ENCODE measurements at places on chromosomes 3 and 15. TPM values are rescaled to one million over a fixed set of nuclear protein-coding genes. Genes with fewer than 3 reads are reported as not detected.
A peak's percentile ranks its signal among the peaks of the same experiment; 100 is the strongest.

Gene CXCR6
- total RNA-seq = 2.6 TPM

DNA sequence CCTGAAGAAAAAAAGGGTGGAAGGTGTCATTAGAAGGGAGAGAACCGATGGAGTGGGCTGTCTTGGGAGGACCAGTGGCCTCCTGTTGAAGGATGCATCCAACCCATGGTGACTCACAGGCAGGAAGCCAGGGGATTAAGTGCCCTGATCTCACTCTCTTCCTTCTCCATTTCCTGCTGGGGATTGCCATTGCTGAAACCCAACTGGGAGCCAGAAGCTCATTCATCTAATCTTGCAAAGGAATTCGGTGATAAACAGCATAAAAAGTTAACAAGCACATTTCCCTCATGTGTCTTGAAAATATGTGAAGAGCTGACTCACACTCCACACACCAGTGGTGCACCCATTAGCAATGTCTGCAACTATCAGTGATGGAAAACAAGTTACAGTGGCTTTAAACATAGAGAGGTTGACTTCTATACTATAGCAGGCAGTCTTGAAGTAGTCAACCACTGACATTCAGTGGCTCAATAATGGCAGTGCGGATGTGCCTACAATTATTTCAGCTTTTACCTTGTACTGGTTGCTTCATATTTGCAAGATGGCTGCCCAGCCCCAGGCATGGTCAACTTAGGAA lies 12.8 kb upstream of the CSRNP1 start:
- peak; percentile 79 for DNase-seq

- DNase-seq = no peak
Observed at GRCh38 chr3:101478980-101479379, 34.0 kb downstream of the SENP7 start.

DNA sequence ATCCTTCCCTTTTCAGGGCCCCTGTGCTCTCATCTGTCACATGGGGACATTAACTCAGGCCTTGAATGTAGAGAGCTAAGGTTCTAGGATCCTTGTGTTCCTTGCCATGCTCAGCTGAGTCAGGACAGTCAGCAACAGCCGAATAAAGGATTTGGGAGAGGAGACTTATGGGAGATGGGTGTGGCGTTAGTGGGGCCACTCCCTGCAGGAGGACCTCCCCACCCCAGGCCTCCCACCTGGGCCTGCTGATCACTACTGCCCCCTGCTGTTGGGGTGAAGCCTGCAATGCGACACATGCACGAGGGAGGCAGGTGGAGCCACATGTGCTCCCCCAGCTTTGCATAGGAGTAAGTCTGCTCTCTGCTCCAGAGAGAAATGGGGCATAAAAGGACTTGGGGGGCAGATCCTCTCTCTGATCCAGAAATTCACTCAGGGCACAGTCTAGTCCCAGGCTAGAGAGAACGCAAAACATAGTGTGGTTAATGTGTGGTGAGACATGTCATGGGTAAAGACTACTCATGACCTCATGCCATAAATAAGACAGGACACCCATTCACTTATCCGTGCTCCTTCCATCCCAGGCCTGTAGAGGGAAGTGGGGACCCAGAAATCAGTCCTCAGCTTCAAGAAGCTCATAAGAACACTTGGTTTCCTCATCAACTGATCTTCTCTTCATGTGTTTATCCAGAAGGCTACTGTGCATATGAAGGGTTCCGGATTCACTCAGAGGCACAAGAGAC lies 19.4 kb downstream of the RBP1 start:
- DNase-seq = no peak

Gene PROS1
- 41.1 TPM for total RNA-seq

- no peak for DNase-seq
Observed at GRCh38 chr3:118504906-118505305, 529.7 kb downstream of the IGSF11 start.

- DNase-seq = no peak
Observed at GRCh38 chr15:32705446-32705845, 12.4 kb upstream of the GREM1 start.

- DNase-seq = no peak
Observed at GRCh38 chr3:78086150-78086549, 1046.3 kb downstream of the ROBO2 start.

GRCh38 chr15:68417897-68418296 lies 14.1 kb downstream of the ITGA11 start:
- DNase-seq = no peak

DNA sequence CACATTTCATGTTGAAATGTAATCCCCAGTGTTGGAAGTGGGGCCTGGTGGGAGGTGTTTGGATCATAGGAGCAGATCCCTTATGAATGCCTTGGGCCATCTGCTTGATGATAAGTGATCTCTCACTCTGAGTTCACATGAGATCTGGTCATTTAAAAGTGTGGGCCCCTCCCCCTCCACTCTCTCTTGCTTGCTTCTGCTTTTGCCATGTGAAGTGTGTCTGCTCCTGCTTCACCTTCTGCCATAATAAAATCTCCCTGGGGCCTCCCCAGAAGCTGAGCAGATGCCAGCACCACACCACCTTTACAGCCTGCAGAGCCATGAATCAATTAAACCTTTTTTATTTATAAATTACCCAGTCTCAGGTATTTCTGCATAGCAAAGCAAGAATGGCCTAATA lies 14.2 kb upstream of the CD200R1L start:
- DNase-seq = no peak

Gene SERINC4
- 0.18 TPM for total RNA-seq

Gene FBXL22
- 14.9 TPM for total RNA-seq

GRCh38 chr3:37625690-37626360 lies 235.9 kb upstream of the CTDSPL start:
- DNase-seq = no peak

- no peak for DNase-seq
Observed at GRCh38 chr3:43997788-43998369, 243.8 kb upstream of the TOPAZ1 start.

GRCh38 chr3:136251511-136251910 lies 1.4 kb downstream of the PCCB start:
- no peak for DNase-seq

Gene DCBLD2
- 38.2 TPM for total RNA-seq

GRCh38 chr15:73950831-73951561 lies 24.7 kb downstream of the LOXL1 start:
- DNase-seq = peak; percentile 94

All from left cardiac atrium (tissue), 4 donors.